ENCODE measurements at places on chromosomes 6 and 20.

- DNase-seq = no peak
Observed at GRCh38 chr6:27873021-27873940, 38.9 kb downstream of the OR2B2 start.

- no peak for DNase-seq
Observed at GRCh38 chr20:39916236-39916765, 772.7 kb downstream of the MAFB start.

DNA sequence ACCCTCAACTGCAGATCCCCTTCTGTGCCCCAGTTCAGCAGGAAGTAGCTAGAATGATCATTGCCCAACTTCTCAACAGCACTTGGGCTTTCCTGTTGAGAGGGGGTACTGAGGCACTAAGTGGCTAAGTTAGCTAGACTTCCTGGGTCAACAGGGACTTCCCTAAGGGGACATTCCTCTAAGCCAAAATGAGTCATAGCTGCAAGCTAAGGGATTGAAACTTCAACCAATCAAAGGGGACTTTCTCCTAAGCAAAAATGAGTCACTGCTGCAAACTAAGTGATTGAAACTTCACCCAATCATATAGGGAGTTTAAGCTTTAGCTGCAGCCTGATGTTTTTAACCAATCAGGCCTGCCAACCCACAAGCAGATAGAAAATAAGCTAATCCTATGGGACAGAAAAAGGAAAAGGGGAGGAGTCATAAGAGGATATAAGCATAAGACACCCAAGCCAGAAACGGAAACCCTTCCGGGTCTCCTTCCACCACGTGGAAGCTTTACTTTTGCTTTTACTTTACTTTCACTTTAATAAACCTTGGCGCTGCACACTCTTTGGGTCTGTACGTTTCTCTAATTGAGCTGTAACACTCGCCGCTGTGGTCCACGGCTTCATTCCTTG lies 659.0 kb upstream of the HS3ST5 start:
- DNase-seq = no peak

- no peak for DNase-seq
Observed at GRCh38 chr20:16898433-16898832, 150.3 kb downstream of the OTOR start.

- no peak for DNase-seq
Observed at GRCh38 chr6:131949909-131950766, 1.0 kb downstream of the CCN2 start.

GRCh38 chr6:67353861-67354260 lies 1281.2 kb upstream of the ADGRB3 start:
- no peak for DNase-seq

- no peak for DNase-seq
Observed at GRCh38 chr6:100968949-100969348, 87.8 kb upstream of the ASCC3 start.

DNA sequence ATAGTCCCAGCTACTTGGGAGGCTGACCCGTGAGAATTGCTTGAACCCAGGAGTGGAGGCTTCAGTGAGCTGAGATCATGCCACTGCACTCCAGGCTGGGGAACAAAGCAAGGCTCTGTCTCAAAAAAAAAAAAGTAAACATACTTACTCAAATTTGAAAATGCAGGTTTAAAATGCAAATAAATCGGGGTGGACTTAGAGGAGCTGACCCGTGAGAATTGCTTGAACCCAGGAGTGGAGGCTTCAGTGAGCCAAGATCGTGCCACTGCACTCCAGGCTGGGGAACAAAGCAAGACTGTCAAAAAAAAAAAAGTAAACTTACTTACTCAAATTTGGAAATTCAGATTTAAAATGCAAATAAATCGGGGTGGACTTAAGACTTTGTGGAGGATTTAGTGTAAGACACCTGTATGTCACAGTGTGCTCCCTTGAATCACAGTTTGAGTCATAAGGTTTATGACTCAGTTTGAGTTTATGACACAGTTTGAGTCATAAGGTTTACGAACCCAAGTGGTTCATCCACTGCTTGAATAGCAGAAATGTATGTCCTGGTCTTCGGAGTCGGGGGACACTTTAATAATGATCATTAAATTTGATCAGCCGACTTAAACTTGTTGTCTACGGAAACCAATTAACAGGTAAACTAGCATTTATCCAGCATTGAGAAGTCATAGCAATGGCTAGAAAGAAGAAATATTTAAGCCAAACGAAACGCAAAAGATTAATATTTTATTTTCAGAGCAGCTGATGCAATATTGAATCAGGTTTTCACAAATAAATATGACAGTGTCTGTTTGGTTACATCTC lies 6.8 kb upstream of the MRPS10 start:
- DNase-seq = no peak

- DNase-seq = no peak
Observed at GRCh38 chr6:30349421-30350177, 4.6 kb downstream of the RPP21 start.

DNA sequence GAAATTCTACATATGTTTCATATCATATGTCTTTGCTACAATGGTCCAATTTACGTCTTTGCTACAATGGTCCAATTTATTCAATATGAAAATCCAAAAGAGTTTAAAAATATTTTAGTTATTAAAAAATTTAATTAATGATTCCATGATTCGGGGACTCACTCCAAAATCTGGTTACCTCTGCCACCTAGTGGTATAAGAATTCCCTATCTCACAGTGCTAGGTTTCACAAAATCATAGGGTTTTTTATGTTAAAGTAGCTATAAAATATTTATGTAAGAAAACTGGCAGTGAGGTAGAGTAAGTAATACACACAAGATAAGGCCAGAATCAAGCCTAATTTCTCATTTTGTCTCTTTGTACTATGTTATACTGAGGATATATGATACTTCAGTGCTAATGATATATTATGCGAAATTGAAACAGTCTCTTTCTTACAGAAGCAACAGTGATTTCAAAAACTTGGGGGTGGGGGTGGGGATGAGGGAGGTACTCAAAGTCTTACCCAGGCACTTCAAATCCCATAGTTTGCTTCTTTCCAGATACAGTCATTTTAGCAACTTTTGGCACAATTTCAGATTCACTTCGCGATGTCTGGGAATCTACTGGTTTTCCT lies 52.3 kb downstream of the HBS1L start:
- DNase-seq = no peak

DNA sequence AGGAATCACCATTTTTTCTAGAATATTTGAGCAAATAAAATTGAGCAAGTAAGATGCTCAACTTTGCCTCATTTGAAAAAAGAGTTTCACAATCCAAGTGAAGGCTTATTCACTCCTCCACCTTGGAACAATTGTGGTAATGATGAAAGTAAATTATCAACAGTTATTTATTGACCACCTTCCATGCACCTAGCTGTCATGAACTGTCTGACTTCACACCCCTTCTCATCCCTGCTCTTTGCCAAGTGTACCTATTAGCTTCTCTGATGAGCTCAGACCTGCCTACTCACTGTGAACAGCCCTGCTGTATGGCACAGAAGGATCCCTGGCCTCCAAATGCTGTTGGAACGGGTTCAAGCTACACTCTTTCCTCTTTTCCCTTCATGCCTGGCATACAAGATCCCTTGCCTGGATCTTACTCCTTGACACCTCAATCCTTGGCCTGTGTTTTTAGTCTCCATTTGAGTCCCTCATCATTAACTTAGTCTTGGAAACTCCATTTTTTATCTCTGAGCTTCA lies 99.0 kb upstream of the PREP start:
- DNase-seq = no peak

- no peak for DNase-seq
Observed at GRCh38 chr6:44237813-44238433, 9.0 kb upstream of the HSP90AB1 start.

DNA sequence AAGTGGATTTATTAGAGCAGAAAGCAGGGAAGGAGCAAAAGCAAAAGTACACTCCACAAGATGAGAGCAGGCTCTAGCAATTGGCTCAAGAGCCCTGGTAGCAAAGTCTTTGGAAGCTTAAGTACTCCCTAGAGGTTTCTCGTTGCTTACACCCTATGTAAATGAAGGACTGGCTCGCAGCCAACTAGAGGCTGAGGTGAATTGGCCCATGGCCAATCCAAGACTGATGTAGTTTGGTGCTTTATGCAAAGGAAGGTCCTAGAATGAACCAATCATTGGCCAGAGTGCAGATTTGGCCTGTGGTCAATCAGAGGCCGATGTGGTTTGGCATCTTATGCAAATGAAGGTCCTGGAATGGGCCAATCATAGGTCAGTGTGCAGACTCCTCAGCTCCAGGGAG lies 191.3 kb upstream of the ARID1B start:
- no peak for DNase-seq

DNA sequence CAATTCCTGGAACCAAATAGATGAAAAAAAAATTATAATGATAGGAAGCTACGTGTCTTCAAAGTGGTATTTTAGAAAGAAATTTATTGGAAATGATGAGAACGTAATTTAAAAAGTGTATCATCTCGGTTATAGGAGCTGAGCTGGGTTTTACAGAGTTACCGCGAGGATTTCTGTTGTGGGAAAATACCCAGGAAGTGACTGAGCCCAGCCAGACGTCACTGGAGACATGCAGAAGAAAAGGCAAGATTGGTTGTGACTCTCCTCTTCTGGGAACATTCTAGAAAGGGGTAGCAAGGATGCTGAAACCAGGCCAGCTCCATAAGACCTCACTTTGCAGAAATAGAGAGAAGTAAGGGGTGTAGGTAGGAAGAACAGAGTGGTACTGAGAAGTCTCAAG lies 95.9 kb upstream of the ADGRF1 start:
- no peak for DNase-seq

GRCh38 chr6:162014069-162014811 lies 713.3 kb downstream of the PRKN start:
- DNase-seq = no peak

GRCh38 chr20:64150756-64151632 lies 13.3 kb upstream of the MYT1 start:
- no peak for DNase-seq

- DNase-seq = no peak
Observed at GRCh38 chr6:44169886-44170570, 11.4 kb downstream of the CAPN11 start.

DNA sequence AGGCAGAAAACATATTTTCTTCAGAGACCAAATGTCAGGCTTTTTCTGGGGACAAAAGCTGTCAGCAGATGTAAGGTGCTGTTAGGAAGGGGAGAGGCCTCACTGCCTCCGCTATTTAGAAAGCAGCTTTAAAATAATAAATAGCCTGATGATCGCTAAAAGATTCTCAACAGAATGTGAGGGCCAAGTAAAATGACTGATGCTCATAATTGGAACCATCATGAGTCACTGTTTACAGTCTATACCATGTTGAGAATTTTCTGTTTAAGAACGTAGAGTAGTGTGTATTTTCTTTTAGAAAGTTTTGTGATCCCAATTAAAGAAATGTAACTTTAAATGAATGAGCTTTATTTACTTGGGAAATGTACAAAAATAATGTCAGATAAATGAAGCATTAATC lies 220.0 kb downstream of the CLIC5 start:
- DNase-seq = no peak

GRCh38 chr20:41870869-41871462 lies 252.8 kb upstream of the CHD6 start:
- DNase-seq = no peak
